H7 (cell line): ENCODE measurements at places on chromosomes 1 and 21. TPM values are rescaled to one million over a fixed set of nuclear protein-coding genes. Genes with fewer than 3 reads are reported as not detected.

GRCh38 chr1:54510715-54511270 is 37.2 kb upstream of the ACOT11 start:
- DNase-seq, result peak; percentile 65

GRCh38 chr1:39981945-39982344 is 27.0 kb downstream of the MFSD2A start:
- DNase-seq, result no peak

GRCh38 chr1:63864224-63864641 is 90.4 kb downstream of the ROR1 start:
- no peak for DNase-seq

The GCSAML gene
- not detected in 2 replicates for total RNA-seq

The KRTAP7-1 gene
- not detected in 2 replicates for total RNA-seq

- peak; percentile 53 for DNase-seq
Measured at GRCh38 chr1:160834945-160835565, 27.6 kb downstream of the CD244 start.

DNA sequence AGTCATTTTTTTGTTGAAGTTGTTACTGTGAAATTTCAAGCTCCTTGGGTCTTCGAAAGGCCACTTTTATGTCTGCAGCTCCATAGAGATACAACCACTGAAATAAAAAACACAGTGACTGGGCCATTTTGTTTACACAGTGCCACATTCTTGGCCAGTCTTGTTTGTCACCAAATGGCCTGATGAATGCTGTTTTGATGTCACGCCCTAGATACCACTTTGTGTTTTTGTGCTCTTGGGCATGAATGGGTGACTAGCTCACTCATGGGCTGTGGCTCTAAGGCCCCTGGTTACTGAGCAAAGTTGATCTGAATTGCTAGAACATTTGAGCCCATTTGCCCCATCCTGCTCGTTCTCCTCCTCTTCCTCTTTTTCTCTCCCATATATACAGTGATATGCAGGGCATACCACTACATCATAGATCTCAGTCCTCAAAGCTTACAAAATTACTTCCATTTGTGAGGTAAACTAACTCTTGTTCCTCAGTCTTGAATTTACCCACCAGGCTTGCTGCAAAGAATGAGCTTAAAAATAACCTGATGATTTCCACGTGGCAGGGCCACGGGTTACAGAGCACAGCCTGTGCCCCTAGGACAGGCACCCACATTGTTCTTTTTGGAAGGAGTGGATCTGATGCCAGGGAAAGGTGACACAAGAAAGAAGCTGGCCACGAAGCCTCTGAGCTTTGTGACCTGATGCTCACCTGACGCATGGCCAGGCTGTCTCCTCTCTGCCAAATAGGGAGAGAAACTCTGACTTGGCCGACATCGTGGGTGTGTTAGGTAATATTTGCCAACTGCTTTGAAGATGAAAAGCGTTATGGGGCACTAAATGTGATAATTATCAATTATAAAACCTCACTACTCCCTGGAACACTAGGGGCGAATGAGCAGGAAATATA is 92.4 kb downstream of the RUNX1 start:
- DNase-seq, result no peak

DNA sequence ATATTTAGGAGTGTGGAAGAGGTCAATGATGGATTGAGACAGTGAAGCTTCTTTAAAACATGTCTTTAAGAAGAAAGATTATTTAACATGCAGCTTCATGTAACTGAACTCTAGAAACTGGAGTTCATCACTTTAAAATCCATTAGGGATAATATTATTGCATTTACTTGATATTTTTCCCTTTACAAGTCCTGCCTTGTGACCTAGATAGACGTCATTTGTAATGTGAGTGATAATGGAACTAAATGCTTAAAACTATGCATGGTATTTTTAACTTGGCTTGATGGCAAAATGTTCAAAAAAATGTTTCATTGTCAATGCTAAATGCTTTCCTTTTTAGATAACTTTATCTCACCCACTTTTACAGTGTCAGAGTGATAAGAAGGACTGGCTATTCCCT is 723.7 kb downstream of the RWDD3 start:
- no peak for DNase-seq

The SYT6 gene
- total RNA-seq, result 41.6 and 69.8 TPM in 2 replicates
